Small intestine (tissue), 16 donors: ENCODE measurements at places on chromosomes 7 and 10. TPM values are rescaled to one million over a fixed set of nuclear protein-coding genes. Genes with fewer than 3 reads are reported as not detected.

The FAM25G gene
- 272 TPM for polyA plus RNA-seq

The CC2D2B gene
- 0.59 TPM for polyA plus RNA-seq

The PIK3AP1 gene
- polyA plus RNA-seq = 5.6 TPM

The ARMS2 gene
- polyA plus RNA-seq = not detected

The PLCE1 gene
- 1.6 TPM for polyA plus RNA-seq

The STEAP1B gene
- 0.56 TPM for polyA plus RNA-seq

The MYL10 gene
- polyA plus RNA-seq = not detected

The MRLN gene
- not detected for polyA plus RNA-seq

The SPDYE2B gene
- 1.3 TPM for polyA plus RNA-seq

The DENND2A gene
- 7.0 TPM for polyA plus RNA-seq

- H3K27ac ChIP-seq = no peak overlapping the region
- no peak overlapping the region for H3K4me3 ChIP-seq
- H3K36me3 ChIP-seq = no peaks in the 10 kb centered on the region
Observed at GRCh38 chr7:122532406-122533269, 166.3 kb downstream of the RNF133 start.

DNA sequence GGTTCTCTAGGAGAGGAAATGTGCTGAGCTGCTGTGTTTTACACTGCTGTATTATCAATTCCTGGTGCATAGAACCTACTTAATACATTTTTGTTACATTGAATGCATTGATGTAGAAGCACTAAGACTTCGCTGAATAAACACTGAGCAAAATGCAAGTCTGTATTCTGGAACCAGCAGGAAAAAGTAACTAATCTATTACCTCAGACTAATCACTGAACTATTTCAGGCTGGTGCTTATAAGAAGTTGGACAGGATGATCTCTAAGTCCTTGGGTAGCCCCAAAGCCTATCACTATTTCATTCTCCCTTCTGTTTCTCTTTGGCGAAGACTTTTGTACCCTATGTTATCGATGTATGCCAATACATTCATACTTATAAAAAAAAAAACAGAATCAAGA lies 87.2 kb upstream of the LRRTM3 start:
- no peak for DNase-seq
- H3K27ac ChIP-seq = no peak overlapping the region
- no peaks in the 10 kb centered on the region for H3K4me1 ChIP-seq
- no peaks in the 10 kb centered on the region for H3K27me3 ChIP-seq
- no peaks in the 10 kb centered on the region for H3K36me3 ChIP-seq

GRCh38 chr10:17644485-17644943 lies 563 bp downstream of the STAM start:
- no peak for DNase-seq
- H3K4me3 ChIP-seq = peak overlapping the region; percentile 79
- H3K36me3 ChIP-seq = peaks cover 4% of the 10 kb centered on the region

DNA sequence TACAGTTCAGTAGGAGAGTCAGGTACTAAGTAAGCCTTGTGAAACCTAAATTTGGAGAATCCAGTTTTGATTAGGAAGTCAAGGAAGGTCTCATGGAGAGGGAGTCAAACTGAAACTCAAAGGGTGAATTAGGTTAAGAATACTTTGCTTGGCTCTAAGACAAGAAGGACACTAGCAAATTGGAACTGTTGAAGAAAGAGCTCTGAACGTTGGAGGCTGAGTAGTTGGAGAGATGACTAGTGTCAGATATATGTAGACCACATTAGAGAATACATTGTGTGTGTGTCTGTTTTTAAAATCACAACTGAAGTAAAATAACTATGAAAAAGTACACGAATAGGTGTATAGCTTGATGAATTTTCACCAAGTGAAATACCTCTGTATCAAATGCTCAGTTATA lies 6.3 kb downstream of the VPS26A start:
- no peaks in the 10 kb centered on the region for H3K4me1 ChIP-seq
- H3K36me3 ChIP-seq = peaks cover 3% of the 10 kb centered on the region
- DNase-seq = no peak
- H3K4me3 ChIP-seq = no peak overlapping the region

GRCh38 chr10:70576803-70577517 lies 25.6 kb downstream of the PRF1 start:
- H3K4me1 ChIP-seq = no peaks in the 10 kb centered on the region
- no peak overlapping the region for H3K4me3 ChIP-seq
- no peak for DNase-seq

GRCh38 chr7:17689361-17689902 lies 250.9 kb downstream of the SNX13 start:
- H3K27ac ChIP-seq = no peak overlapping the region
- no peaks in the 10 kb centered on the region for H3K36me3 ChIP-seq
- H3K27me3 ChIP-seq = no peaks in the 10 kb centered on the region

DNA sequence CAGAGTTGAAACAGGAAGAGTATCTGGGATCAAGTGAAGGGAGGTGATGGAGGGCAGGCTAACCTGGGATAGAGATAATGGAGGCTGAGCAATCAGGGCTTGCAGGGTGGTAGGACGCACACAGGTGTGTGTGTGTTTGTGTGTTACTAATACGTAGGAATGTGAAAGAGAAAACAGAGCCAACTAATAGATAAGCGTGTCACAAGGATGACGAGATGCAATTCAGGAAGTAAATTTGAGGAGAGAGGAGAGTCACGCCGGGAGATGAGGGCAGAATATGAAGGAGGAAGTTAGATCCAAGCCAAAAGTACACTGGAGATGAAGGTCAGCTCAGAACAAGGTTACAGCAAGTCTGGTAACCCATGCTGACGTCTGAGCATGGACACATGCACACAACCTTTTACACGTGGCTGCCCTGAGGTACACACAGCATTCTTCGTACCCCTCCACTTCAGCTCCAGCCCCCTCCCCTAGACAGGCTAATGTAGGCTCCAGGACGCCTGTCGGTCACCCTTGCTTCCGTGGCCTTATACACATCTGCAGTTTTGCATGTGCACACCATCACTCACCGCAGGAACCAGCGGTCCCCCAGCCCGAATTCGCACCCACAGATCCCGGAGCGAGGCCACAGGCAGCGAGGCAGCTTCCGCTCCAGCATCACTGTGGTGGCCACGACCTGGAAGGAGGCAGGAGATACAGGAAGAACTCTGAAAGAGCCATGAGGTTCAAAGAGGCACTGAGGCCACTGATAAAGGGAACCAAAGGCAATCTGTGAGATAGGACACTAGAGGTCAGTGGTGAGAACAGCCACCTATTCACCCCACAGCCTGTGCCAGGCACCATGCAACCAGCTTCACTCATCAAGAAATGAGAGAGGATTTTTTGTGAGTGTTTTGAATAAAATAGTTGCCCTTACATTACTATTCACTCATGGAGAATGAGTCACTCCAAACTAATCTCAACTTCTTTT lies 23.7 kb upstream of the TRPV6 start:
- DNase-seq = peak; percentile 71
- peaks cover 37% of the 10 kb centered on the region for H3K4me1 ChIP-seq
- no peaks in the 10 kb centered on the region for H3K36me3 ChIP-seq
- peak overlapping the region; percentile 90 for H3K27ac ChIP-seq

- H3K36me3 ChIP-seq = peaks cover 6% of the 10 kb centered on the region
- H3K4me1 ChIP-seq = no peaks in the 10 kb centered on the region
- no peak overlapping the region for H3K27ac ChIP-seq
- H3K27me3 ChIP-seq = no peaks in the 10 kb centered on the region
- no peak overlapping the region for H3K4me3 ChIP-seq
Observed at GRCh38 chr10:132711613-132712121, 74.3 kb downstream of the NKX6-2 start.

GRCh38 chr7:19508821-19509220 lies 200.0 kb downstream of the POLR1F start:
- H3K36me3 ChIP-seq = no peaks in the 10 kb centered on the region
- no peak overlapping the region for H3K27ac ChIP-seq
- DNase-seq = no peak
- no peaks in the 10 kb centered on the region for H3K27me3 ChIP-seq

DNA sequence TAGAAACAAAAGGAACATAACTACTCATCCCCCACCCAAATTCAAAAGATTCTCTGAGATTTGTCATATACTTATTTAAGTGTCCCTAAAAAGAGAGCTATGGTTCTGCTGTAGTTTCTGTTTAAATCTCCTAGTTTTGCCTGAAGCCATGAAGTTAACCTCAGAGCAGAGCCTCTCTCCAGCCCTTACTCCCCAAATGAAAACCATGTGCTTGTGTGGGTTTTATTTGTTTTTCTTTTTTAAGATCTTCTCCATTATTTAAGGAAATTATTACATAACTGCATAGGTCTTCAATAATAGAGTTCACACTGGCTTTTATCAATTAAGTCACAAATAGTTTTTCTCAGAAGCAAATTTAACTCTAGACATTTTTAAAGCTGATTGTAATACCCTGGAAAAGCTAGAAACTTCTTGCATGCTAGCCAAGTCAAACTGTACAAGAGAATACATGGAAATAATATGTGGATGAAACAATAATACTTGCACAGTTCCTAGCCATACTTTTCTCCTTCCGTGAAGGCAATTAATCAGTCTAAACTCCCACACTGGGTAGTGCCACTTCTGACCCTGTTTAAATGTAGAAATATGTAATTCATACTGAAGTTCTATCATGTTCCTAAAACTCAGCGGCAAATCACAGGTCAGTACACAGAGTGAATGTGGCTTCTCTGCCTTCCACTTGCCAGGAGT lies 579.7 kb downstream of the SUGCT start:
- no peak for DNase-seq
- no peak overlapping the region for H3K27ac ChIP-seq
- no peaks in the 10 kb centered on the region for H3K27me3 ChIP-seq
- no peaks in the 10 kb centered on the region for H3K36me3 ChIP-seq
- no peaks in the 10 kb centered on the region for H3K4me1 ChIP-seq

GRCh38 chr10:111801841-111802240 lies 381.7 kb downstream of the GPAM start:
- H3K4me3 ChIP-seq = no peak overlapping the region
- H3K36me3 ChIP-seq = no peaks in the 10 kb centered on the region
- no peak for DNase-seq
- no peaks in the 10 kb centered on the region for H3K4me1 ChIP-seq
- no peak overlapping the region for H3K27ac ChIP-seq
- no peaks in the 10 kb centered on the region for H3K27me3 ChIP-seq

GRCh38 chr7:2524808-2525657 lies 5.5 kb downstream of the LFNG start:
- DNase-seq = peak; percentile 48
- H3K27ac ChIP-seq = peak overlapping the region; percentile 82
- H3K4me1 ChIP-seq = peaks cover 91% of the 10 kb centered on the region
- no peaks in the 10 kb centered on the region for H3K27me3 ChIP-seq
- peak overlapping the region; percentile 12 for H3K4me3 ChIP-seq
- H3K36me3 ChIP-seq = peaks cover 74% of the 10 kb centered on the region

DNA sequence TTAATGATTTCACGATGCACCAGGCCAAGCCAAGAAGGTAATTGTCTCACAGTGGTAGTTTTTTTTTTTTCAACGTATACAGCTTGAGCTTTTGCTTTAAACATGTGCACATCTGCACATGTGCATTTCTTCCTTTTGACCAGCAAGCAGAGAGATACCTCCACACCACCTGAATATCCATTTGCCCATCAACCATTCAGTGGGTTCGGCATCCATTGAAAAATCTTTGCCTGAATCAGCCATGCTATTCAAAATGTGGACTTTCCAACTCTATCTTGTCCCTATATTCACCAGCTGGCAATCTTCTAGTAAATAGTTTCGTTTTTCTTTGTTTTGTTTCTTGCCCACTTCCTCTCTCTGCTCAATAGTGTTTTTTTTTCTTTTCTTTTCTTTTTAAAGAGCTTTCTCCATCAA lies 7.7 kb upstream of the TRA2A start:
- no peak for DNase-seq
- no peak overlapping the region for H3K27ac ChIP-seq
- no peaks in the 10 kb centered on the region for H3K27me3 ChIP-seq
- H3K36me3 ChIP-seq = no peaks in the 10 kb centered on the region
- H3K4me1 ChIP-seq = no peaks in the 10 kb centered on the region

DNA sequence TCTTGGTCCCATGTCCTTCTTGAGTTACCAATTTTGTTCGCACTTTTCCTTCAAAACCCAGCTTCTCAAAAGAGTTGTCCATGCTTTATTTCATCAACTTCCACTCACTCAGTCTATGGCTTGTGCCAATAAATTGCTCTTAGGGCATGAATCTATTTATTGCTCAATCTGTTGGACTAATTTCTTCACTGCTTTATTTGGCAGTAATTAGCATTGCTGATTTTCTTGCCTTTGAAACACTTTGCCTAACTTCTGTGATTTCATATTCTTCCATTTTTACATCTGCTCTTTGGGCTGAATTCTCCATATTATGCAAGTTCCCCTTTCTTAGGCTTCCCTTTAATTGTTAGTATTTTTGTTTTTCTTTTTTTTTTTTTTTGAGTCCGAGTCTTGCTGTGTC lies 16.8 kb downstream of the DLD start:
- no peak for DNase-seq
- no peaks in the 10 kb centered on the region for H3K4me1 ChIP-seq
- no peaks in the 10 kb centered on the region for H3K27me3 ChIP-seq
- no peak overlapping the region for H3K4me3 ChIP-seq
- peaks cover 32% of the 10 kb centered on the region for H3K36me3 ChIP-seq

- no peaks in the 10 kb centered on the region for H3K27me3 ChIP-seq
- no peak for DNase-seq
- H3K36me3 ChIP-seq = no peaks in the 10 kb centered on the region
- peaks cover 40% of the 10 kb centered on the region for H3K4me1 ChIP-seq
Observed at GRCh38 chr10:79051766-79052165, 17.0 kb upstream of the ZMIZ1 start.

GRCh38 chr7:104482362-104483037 lies 154.1 kb downstream of the LHFPL3 start:
- H3K4me1 ChIP-seq = no peaks in the 10 kb centered on the region
- no peaks in the 10 kb centered on the region for H3K27me3 ChIP-seq
- H3K36me3 ChIP-seq = no peaks in the 10 kb centered on the region
- DNase-seq = no peak

DNA sequence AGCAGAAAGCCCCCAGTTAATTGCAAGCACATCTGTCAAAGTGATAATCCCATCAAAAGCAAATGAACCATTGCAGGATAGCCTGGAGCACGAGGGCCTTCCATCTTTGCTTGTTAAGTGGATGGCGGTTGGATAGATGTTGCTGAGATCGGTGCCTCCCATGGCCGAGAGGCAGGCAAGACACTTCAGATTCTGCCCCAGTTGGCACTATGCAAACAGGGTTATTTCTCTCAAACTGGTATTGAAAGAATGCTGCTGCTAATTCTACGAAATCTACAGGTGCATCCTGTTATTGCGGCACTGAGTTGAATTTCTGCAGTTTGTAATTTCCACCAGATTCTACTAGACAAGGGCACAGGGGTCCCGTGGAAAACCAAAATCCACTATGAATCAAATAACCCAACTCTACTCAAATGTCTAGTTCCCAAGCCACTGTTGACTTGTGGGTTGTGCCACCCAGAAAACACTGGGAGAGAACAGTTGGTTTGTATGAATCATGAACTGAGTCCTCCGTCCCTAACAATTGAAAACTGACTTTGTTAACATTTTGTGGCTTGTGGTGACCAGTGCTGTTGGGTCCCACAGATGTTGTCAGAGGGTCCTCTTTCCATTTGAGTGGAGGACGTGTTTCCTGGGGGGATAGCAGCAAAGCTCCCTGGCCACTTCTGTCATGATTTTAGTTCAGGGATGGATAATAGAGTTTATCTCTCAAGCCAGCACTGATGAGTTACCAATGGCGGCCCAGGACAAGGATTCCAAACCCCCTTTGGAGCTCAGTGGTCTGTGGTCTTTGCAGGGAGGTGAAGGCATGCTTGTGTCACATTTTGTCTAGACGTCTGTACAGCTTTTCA lies 7.1 kb upstream of the IL2RA start:
- H3K27ac ChIP-seq = no peak overlapping the region
- DNase-seq = no peak
- H3K36me3 ChIP-seq = no peaks in the 10 kb centered on the region

GRCh38 chr7:31690935-31691334 lies 3.9 kb downstream of the PPP1R17 start:
- H3K36me3 ChIP-seq = no peaks in the 10 kb centered on the region
- no peak for DNase-seq
- no peaks in the 10 kb centered on the region for H3K27me3 ChIP-seq
- no peak overlapping the region for H3K4me3 ChIP-seq
